ENCODE measurements at places on chromosomes 7 and 10.

GRCh38 chr10:69723653-69724052, 78.1 kb upstream of the COL13A1 start:
- DNase-seq = no peak

DNA sequence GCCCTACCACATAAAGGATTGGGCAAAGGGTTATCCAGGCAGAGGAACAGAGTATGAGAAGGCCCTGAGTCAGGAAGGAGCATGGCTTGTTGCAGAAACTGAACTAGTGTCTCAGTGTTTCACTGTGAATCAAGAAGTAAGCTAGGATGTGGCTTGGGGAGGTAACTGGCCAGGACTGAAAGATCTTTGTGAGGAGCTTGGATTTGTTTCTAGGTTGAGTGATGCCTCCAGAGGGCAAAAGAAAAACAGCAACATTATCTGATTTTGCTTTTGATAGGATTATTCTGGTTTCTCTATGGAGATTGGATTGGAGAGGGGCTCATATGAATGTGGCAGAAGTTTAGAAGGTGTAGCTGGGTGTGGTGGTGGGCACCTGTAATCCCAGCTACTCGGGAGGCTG, 137.9 kb upstream of the HDAC9 start:
- no peak for DNase-seq

DNA sequence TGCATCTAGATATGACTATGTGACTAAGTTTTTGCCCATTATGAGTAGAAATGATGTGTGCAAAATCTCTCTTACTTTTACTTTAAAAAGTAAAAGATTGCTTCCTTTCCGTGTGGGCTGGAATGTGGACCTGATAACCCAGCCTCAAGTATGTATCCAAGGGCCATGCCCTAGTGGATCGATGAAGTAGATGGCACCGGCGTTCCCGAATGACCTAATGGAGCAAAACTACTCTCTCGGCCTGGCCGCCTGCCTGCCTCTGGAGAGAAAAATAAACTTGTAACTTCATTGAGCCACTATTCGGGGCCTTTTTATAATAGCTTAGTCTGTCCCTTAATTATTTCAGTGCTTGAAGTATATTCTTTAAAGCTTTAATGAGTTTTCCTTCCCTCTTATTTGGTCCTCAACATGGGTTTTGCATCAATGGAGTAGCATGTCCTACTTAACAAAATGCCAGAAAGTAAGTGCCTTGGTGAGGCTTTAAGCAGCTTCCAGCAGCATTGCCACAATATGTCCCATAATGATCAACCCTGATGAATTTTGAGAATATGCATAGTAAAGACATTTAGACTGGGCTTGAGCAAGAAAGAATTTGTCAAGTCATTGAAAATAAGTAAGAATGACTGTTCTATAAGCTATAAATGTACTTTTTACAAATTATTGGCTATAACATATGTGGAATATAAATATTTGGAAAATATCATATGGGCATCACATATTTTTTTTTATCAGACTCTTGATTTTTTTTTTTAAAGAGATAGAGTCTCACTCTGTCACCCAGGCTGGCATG, 61.4 kb downstream of the PLXDC2 start:
- DNase-seq = no peak

GRCh38 chr7:25831831-25832411, 320.1 kb upstream of the NFE2L3 start:
- DNase-seq = no peak

DNA sequence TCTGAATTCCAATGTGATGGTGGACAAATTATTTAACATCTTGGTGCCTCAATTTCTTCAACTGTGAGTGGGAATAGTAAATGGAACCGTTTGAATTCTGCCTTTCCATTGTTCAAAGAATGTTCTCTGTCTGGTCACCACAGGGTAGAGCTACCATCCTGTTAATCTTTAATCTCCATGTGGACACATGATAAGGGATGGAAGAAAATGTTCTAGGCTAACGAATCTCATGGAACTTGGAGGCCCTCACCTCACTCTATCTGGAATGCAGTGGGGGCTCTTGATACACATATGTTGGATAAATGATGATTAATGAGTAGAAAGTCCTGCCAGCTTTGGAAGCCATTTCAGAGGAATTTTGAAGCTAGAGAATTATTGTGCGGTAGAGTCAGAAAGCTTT, 118.5 kb upstream of the HABP2 start:
- no peak for DNase-seq

- DNase-seq = no peak
Measured at GRCh38 chr10:48285710-48286109, 11.2 kb upstream of the FRMPD2 start.

DNA sequence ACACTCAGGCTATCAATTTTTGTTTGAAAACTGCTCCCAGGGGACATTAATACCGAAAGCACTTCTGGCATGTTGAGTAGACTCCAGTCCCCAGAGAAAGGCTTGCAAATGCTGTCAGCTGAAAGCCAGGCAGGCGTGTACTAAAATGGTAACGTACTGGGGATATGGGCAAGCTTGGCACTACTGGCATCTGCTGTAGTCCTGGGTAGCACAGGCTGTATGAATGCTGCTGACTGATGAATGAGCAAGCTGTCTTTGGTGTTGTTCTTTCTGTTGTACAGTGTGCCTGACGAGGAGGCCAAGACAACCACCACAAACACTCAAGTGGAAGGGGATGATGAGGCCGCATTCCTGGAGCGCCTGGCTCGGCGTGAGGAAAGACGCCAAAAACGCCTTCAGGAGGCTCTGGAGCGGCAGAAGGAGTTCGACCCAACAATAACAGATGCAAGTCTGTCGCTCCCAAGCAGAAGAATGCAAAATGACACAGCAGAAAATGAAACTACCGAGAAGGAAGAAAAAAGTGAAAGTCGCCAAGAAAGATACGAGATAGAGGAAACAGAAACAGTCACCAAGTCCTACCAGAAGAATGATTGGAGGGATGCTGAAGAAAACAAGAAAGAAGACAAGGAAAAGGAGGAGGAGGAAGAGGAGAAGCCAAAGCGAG, 53.5 kb upstream of the AGBL3 start:
- DNase-seq = no peak

GRCh38 chr10:79132681-79133381, 64.1 kb downstream of the ZMIZ1 start:
- no peak for DNase-seq

GRCh38 chr10:13224210-13224995, 9.8 kb downstream of the UCMA start:
- DNase-seq = no peak

- no peak for DNase-seq
Measured at GRCh38 chr7:80661729-80662128, 23.3 kb downstream of the CD36 start.

GRCh38 chr10:132593389-132593788, 55.8 kb downstream of the INPP5A start:
- DNase-seq = no peak

DNA sequence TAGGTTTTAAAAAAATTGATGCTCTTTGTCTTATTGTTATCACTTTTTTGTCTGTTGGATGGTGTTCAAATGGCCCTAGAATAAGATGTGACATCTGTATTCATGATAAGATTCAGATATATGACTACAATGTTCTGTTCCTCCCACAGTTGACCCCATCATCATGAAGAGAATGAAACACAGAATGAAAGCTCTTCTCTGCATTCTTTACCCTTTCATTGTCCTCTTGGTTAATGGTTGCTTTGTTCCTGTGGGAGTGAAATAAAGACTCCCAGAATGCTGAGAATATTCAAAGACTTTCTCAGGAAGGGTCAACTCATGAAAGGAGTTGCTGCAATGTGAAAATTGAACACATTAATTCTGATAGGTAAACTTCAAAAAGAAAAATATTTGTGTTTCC, 1015.8 kb downstream of the SORCS3 start:
- DNase-seq = no peak

GRCh38 chr7:120939345-120939744, 11.2 kb upstream of the ING3 start:
- DNase-seq = no peak

DNA sequence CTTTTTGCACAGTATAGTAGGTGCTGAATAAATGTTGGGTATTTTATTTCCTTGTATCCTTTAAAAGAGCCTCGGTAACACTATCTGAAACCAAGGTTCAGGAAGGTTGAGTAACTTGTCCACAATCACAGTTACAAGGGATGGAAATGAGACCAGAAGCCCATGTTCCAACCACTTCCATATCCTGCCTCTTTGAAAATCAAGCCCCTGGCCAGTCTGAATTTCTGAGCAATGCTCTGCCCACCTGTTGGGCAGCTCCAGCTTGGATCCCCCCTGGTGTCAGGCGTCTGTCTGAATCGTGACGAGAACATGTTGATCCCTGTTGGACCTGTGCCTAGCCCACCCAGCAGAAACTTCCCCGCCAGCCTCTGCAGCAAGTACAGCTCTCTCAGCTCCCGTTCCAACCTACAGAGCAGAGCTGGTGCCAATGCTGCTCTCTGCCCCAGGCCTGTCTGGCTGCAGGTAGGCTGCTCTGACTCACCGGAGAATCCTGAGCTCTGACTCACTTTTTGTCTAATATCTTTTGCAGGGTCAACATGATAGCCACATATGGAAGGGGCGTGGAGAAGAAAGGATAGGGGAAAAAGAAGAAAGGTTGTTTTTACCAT, 595.5 kb downstream of the INHBA start:
- no peak for DNase-seq

GRCh38 chr10:44696496-44696895, 214.6 kb upstream of the TMEM72 start:
- no peak for DNase-seq

All from CD4-positive, alpha-beta T cell treated with Interleukin-4 for 4 hours (primary cell).